ENCODE measurements at places on chromosomes 4 and X.

DNA sequence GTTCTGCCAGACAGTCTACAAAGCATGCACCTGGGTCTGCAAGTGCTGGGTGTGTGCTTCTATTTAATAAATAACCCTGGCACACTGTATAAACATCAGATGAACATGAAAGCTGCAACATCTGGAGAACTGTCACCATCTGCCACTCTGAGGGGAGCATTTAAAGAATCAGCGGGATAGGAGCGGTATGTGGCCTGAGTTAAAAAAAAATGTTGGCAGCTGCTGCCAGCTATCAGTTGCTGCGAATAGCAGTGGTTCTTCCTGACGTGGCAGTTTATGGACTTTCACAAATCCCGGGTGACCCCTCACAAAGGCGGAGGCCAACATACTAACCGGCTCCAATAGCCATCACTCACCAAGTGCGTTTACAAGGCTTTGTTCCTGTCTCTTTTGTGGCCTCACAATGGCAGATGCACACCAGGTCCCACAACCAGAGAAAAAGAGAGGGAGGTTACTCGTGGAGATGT is 95.1 kb downstream of the RASL11B start:
- DNase-seq, result no peak

GRCh38 chr4:79044141-79044659 is 105.0 kb upstream of the PAQR3 start:
- DNase-seq, result no peak

GRCh38 chr4:3493720-3494461 is 30.8 kb downstream of the DOK7 start:
- DNase-seq, result no peak

GRCh38 chrX:20968996-20969395 is 405.2 kb upstream of the CNKSR2 start:
- DNase-seq, result no peak

Measured in MG63 (cell line).